IPS DF 6.9 (cell line): ENCODE measurements at places on chromosomes 2 and 18.

DNA sequence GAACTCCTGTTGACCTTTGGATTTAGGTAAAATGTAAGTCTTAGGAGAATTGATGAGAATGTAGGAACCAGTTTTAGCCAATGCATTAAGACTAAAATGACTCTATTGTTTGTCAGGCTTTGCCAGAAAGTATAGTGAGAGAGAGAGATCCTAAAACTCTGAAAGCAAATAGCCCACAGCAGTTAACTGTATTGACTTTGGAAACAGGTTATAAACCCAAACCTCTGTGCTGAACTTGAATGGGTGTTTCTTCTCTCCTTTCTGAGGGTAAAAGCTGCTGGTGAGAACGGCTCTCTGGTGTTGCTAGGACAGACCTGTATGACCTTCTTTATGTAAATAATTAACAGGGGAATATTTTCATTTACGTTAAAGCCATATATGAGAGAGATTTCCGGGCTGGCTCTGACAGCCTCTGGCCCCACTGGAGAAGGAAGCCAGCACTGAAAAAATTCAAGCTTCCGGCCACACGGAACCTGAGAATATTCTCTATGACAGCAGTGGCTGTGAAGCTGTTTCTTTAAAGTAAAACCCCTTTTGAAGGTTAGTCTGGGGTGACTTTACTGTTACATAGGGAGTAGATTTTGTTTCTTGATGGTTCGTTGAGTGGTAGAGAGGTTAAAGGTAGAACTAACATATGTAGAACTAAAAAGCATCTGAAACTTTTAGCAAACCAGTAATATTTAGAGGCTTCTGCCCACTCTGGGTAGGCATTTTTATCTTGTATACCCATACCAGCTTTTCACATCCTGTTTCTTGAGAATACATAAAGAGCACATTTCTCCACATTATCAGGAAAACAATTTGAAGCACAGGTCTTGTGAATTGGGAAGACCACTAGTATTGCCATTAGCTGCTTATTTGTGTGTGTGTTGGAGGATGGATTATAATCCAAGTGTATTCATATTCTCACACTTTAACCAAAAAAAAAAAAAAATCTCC lies 123.8 kb downstream of the SPTBN1 start:
- no peak for DNase-seq

GRCh38 chr2:165634282-165634681 lies 159.8 kb downstream of the GALNT3 start:
- no peak for DNase-seq

DNA sequence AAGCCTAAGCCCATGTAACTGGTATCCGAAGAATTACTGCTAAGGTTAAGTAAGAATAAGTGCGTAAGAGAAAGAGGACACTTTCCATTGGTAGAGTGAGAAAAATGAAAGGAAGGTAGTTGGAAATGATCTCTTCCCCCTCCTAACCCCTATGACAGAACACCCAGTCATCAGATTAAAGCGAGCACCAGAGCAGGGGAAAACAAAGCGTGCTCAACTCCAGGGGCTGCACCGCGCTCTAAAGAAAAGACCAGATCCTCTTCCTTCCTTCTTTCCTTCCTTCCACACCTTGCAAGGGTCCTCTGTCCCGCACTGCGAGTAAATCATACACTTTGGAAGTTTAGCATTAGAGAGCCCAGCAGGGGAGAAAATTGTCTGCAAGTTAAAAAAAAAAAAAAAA lies 971 bp upstream of the CDH7 start:
- DNase-seq = no peak

- DNase-seq = no peak
Observed at GRCh38 chr2:145598434-145598833, 1078.5 kb upstream of the ZEB2 start.

- no peak for DNase-seq
Observed at GRCh38 chr18:58512648-58513588, 116.0 kb downstream of the ALPK2 start.

DNA sequence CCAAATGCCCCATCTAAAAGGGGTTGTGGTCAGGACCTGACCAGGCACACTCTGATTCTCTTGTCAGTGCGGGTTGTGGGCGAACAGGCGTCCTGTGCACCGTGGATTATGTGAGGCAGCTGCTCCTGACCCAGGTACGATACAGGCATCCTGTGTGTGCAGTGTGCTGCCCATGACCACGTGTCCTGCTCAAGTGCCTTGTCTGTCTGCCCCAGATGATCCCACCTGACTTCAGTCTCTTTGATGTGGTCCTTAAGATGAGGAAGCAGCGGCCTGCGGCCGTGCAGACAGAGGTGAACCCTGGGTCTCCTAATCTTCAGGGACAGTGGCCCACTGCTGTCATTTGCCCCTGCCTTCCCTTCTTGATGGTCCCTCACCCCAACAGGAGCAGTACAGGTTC lies 14.6 kb downstream of the PTPN18 start:
- no peak for DNase-seq

GRCh38 chr2:6828299-6828584 lies 37.5 kb downstream of the CMPK2 start:
- no peak for DNase-seq

- DNase-seq = no peak
Observed at GRCh38 chr2:144995482-144995881, 475.6 kb upstream of the ZEB2 start.

- DNase-seq = no peak
Observed at GRCh38 chr2:109677835-109678580, 63.8 kb downstream of the SOWAHC start.

- DNase-seq = no peak
Observed at GRCh38 chr18:28183418-28184078, 6.6 kb upstream of the CDH2 start.

GRCh38 chr18:36572135-36572856 lies 256.5 kb downstream of the TPGS2 start:
- no peak for DNase-seq

- DNase-seq = no peak
Observed at GRCh38 chr2:227503433-227504406, 31.8 kb downstream of the AGFG1 start.

DNA sequence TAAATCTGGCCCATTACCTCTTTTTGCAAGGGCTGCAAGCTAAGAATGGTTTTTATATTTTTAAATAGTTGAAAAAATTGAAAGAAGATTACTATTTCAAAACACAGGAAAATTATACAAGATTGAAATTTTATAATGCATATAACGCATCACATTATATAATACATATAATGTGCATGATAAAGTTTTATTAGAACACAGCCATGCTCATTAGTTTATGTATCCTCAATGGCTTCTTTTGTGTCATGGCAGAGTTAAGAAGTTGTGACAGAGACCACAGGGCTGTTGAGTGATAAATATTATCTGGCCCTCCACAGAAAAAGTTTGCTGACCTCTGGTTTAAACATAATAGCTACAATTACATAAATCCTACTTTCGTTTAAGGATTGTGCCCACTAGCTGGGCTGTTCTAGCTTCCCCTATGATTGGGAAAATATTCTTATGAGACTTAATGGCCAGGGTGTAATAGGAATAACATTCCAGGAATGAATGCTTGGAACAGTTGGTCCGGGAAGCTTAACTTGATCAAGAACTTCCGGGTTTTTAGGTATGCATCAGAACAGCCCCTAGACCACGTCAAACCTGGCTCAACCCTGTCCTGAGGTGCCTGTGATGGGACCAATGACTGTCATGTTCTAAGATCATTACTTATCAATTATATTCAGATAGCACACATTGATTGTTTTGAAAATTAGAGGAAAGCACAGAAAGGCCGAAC lies 98.7 kb upstream of the LPIN2 start:
- DNase-seq = no peak

GRCh38 chr2:68536000-68536399 lies 68.6 kb downstream of the APLF start:
- no peak for DNase-seq

DNA sequence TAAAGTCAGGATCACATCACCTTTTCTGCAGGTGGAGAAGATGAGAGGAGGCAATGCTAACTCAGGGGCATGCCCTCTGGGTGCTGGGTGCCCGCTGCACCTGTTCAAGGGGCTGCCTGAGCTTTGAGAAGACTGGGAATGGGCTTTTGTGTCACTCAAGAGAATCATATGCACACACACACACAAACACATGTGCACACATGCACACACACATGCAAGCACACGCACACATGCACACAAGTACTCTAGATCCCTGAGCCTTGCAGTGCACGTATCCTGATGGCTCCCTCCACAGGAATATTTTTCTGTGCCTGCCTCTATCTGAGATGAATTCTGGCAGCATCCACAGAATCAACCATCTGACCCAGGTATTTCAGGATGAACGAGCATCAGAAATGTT lies 110.0 kb upstream of the TEX51 start:
- no peak for DNase-seq

- no peak for DNase-seq
Observed at GRCh38 chr18:8766559-8767293, 61.4 kb downstream of the MTCL1 start.

DNA sequence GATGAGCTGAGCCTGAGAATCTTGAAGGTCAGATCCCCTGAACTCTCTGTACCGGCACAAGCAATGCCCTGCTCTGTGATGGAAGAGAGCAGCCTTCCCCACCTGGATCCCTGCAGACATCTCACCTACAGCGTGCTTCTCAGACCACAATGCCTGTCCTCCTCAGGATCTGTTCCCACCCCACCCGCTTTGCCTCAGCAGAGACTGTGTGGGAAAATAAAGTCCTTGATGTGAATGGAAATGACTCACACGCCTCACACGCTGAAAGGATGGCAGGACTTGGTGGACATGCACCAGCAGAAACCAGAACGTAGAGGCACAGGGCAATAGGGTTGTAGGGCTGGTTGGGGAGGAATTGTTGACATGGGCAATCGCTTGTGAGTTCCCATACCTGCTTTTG lies 117.9 kb upstream of the POU3F3 start:
- no peak for DNase-seq

DNA sequence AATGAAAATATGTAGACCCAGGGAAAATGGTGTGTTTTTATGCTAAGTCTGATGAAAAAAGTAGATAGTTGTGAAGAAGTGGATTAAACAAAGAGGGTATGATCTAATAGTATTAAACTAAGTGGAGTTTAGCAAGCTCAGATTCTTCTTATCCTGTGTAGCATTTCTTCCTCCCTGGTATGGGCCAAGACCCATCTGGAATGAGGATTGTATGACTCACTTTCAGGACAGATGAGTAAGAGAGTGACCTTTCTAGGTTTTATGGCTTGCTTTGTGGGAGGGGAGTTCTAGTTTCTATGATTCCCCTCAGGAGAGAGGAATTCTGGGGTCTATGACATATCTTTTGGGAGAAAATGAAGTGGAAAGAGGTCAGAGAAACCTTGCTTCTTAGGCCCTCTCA lies 550.1 kb downstream of the SPAG16 start:
- DNase-seq = no peak

- DNase-seq = no peak
Observed at GRCh38 chr2:122172812-122173211, 417.4 kb downstream of the TSN start.

- no peak for DNase-seq
Observed at GRCh38 chr2:159912580-159912979, 114.6 kb upstream of the CD302 start.

GRCh38 chr2:171046048-171046560 lies 114.6 kb downstream of the TLK1 start:
- no peak for DNase-seq

DNA sequence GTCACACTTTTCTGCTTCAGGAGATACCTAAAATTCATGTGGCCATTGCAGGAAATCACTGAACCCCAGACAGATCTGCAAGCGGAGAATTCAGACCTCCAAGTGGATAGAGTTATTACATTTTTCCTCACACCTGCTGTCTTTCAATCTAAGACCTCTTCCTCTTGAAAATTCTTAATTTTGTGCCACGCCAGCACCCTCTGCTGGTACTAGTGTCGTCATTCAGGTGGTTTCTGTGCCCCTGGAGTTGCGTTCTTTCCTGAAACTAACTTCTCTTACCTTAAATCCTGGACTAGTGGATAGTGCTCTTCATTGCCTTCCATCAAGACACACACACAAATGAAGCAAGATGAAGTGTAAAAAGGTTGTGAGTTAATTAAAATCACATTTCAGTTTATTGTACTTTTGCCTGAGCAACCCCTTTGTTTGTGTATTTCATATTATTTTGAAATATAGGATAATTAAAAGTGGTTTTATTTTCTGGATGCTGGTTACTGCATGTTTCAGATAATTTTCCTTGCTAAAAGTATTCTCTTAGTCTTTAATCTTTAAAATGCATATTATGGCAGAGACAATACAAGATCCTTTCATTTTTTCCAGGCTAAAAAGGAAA lies 1.6 kb upstream of the DNER start:
- no peak for DNase-seq

- DNase-seq = no peak
Observed at GRCh38 chr2:20622296-20622686, 28.6 kb downstream of the HS1BP3 start.

GRCh38 chr2:20676353-20677215 lies 9.6 kb downstream of the GDF7 start:
- no peak for DNase-seq

GRCh38 chr2:173355866-173356508 lies 1.3 kb downstream of the CDCA7 start:
- no peak for DNase-seq

DNA sequence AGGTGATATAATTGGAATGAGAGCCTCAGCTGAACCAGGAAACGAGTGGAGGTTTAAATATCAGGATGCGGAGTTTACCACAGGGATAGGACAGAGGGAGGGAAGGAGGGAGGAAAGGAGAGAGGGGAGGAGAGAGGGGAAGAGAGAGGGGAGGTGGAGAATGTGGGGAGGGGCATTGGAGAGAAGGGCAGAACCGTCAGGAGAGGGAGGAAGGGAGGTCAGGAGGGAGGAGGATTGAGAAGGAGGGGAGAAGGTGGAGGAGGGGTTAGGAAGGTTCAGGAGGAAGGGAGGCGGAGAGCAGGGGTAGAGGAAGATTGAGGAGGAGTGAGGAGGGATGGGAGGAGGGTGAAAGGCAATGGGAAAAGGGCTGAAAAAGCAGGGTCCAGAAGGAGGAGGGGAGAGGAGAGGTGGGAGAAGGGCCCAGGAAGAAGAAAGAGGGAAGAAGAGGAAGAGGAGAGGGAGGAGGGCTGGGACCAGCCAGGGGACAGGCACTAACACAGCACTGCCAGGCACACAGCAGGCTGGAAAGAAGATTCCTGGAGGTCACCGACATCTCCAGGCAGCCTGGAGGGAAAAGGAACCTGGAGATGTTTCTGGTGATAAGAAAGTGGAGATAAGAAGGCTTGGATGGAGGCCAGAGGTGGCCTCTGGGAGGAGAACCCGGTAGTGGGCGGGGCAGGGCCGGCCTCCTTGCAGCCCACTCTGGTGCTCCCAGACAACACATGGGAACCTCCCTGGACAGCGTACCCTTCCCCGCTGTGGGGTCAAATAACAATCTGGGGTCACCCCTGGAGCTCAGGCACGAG lies 176.7 kb upstream of the SMAD2 start:
- no peak for DNase-seq

GRCh38 chr2:239154971-239155805 lies 245.6 kb downstream of the HDAC4 start:
- DNase-seq = no peak

DNA sequence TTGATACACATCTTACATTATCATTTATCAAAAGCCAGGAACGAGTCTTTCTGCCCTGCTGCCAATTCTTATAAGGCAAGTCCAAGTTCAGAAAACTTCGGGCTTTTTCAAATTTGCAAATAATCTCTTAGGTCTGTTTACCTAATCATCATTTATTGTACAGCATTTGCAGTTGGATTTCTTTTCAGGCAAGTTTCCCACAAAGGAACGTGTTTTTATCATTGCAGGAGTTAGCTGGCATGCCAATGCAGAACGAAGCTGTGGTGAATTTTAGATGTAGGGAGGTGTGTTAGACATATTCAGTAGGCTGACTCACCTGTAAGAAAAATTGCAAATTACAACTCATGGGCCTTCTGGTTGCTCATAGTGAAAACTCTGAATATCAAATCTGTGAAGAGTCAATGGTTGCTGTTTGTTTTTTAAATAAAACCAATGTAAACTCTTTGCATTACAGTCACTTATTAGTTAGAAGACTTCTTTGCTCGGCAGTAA lies 209.6 kb downstream of the SRBD1 start:
- no peak for DNase-seq
